ENCODE measurements at places on chromosomes 4 and X.

DNA sequence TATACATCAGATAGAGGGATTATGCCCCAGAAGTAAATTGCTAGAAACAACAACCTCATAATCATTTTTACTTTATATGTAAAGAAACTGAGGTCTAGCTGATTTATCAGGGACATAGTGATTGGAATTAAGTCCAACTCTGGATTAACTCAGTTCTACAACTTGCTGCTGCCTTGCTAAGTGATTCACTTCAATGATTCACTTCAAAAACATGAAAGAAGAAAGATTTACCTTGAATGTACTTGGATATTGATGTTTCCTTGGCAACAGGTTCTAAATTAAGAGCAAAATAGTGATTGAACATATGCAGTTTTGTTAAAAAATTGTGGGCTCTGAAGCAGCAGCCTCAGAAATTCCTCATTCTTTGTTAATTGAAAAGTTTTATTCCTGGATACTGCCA is 99.8 kb upstream of the H2AZ1 start:
- DNase-seq: no peak

DNA sequence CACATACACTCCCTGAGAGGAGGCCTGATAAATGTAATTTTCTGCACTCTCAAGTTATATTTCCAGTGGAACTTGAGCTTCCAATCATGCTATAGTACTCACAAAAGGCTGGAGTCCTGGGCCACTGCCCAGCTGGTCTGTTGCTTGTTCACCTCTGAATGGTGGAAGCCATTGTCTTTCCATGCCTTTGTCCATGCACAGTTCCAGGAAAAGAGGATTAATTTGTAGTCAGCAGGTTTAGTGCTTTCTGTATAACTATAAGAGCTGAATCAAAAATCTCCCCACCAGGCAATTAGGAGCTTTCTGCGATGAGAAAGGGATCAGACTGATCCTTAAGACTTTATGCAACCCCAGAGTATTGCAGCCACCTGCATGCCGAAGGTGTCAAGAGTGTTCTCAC is 195.4 kb upstream of the PGRMC2 start:
- DNase-seq: no peak

DNA sequence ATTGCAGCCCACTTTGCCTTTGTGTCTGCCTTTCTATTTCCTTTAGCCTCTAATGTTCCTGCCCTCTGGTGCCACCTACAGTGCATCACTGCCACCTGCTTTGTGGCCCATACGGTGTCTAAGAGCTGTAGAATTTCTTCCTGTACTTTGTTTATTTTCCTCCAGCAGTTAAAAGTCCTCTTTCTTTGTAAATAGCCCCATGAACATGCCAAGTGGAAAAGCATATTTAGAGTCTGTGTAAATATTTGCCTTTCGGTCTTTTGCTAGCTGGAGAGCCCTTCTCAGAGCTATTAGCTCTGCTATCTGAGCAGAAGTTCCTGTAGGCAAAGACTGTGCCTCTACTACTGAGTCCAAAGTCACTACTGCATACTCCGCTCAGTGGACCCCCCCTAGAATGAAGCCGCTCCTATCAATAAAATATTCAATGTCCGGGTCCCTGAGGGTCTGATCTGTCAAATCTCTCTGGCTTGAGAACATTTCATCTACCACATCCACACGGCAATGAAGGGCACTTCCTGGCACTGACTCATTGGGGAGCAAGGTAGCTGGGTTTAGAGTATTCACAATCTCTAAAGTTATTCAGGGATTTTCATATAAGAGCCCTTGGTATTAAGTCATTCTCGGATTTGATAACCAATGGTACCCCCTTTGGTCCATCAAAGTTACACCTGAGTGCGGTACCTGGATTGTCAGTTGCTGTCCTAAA is 36.3 kb downstream of the SULT1E1 start:
- DNase-seq: peak; percentile 27

DNA sequence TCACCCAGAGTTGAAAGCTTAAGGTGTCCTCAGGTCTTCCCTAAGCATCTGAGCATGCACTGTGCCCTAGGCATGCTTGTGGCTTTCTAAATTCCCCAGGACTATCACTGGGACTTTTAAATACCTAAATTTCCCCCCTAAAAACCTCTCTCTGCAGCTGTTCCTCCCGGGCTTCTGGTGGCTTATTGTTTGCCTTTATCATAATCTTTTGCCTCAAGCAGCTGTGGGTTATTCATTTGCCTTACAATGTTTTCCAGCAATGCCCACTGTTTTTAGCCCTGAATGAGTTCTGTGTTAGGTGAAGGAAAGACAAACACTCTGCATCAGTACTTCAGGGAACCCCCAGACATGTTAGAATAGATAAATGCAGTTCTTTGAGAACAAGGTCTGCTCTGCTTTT is 455.0 kb downstream of the ZIC3 start:
- DNase-seq: no peak

DNA sequence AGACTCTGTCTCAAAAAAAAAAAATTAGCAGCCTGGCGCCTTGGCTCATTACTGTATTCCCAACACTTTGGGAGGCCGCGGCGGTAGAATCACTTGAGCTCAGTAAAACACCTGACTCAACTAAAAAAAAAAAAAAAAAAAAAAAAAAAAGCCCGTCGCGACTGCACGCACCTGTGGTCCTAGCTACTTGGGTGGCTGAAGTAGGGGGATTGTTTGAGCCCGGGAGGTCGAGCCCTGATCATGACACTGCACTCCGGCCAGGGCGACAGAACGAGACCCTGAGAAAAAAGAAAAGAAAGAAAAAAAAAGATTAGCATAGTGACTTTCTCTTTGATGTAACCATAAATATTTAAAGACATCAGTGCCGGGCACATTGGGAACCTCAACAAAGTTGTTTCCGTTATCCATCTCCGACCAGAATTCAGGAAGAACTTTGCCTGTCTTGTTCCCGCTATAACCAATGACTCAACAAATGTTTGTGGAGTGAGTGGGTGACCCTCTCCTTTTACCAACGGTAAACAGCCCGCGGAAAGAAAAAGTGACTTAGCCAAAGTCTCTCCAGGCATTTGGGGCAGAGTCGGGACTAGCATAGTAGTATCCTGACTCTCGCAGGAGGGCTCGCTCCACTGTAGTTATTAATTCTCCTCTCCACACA is 553 bp upstream of the MED28 start:
- DNase-seq: peak; percentile 23

- DNase-seq: no peak
Observed at GRCh38 chr4:5955201-5955821, 62.4 kb upstream of the CRMP1 start.

DNA sequence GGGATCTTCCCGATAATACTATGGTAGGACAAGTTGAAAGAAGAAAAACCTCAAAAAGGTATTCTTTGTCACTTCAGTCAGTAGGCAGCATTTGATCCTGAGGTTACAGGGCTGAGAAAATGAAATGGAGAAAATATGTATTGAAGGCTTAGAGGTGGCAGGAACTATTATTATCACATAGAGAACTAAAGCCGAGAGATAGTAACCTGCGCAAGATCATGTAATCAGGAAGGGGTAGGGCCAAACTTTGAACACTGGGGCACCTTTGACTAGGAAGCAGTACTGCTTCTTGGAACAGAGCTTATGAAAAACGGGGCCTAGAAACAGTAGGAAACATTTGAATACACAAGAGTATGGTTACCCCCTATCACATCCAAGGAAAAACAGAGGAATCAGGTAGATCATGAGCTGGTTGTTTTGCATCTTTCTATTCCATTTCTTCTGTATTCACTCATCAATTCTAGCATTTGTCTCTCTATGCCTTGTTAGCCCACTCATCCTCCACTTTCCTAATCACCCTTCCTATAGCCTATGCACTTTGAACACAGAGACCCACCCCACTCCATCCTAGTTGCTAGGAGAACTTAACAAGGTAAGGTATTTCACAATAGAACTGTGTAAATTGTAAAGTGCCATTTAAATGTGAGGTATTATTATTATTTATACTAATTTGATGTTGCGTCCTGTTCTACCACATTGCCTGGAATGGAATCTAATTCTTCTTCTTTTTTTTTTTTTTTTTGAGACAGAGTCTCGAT is 34.6 kb upstream of the SLC9A7 start:
- DNase-seq: no peak

DNA sequence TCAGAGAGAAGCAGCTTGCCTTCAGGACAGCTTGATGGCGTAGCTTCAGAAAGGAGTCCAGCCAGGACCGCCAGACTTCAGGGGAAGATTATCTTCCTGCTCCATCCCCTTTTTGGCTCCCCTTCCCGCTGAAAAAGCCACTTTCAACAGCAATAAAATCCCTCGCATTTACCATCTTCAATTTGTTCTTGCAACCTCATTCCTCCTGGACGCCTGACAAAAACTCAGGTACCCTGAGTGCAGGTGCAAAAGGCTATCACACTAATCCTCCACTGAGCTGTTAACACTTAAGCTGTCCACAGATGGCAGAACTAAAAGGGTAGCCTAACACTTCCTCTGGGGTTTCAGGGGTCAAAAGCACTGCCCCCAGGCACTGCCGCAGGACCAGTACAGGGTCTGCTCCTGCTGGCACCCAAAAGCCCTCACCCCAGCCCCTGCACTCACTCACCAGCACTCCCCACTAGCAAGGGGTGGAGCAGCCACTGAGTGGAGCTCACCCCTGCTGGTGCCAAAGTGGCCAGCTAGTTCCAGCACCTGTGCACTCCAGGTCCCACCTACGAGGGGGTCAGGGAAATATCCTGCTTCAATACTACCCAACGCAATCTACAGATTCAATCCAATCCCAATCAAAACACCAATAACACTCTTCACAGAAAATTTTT is 145.8 kb downstream of the ADGRA3 start:
- no peak for DNase-seq

DNA sequence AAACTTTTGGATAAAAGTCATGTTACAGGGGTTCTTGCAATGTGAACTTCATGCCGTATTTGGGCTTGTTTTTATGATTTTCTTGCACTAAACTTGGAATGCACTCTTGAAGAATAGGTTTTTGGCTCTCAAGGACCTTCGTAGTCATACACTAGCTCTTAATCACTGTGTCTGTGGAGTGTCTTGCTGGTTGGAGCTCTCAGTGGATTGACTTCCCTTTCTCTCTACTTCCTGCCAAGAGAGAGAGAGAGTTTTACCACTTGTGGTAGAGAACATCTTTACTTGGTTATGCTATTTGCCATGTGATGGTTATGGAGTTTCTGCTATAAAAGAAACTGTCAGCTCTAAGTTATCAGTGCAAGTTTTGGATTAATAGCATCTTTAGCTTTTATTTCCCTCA is 112.4 kb downstream of the BMPR1B start:
- no peak for DNase-seq

DNA sequence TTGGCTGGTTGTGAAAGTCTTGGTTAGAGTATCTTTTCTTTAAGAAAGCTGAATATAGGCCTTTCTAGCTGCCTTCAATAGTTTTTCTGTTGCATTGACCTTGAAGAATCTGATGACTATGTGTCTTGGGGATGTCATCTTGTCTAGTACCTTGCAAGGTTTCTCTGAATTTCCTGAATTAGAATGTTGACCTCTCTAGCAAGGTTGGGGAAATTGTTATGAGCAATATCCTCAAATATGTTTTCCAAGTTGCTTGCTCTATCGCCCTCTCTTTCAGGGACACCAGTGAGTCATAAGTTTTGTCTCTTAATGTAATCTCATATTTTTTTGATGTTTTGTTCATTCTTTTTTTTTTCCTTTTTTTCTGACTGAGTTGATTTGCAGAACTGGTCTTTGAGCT is 194.7 kb downstream of the RAB28 start:
- DNase-seq: no peak

DNA sequence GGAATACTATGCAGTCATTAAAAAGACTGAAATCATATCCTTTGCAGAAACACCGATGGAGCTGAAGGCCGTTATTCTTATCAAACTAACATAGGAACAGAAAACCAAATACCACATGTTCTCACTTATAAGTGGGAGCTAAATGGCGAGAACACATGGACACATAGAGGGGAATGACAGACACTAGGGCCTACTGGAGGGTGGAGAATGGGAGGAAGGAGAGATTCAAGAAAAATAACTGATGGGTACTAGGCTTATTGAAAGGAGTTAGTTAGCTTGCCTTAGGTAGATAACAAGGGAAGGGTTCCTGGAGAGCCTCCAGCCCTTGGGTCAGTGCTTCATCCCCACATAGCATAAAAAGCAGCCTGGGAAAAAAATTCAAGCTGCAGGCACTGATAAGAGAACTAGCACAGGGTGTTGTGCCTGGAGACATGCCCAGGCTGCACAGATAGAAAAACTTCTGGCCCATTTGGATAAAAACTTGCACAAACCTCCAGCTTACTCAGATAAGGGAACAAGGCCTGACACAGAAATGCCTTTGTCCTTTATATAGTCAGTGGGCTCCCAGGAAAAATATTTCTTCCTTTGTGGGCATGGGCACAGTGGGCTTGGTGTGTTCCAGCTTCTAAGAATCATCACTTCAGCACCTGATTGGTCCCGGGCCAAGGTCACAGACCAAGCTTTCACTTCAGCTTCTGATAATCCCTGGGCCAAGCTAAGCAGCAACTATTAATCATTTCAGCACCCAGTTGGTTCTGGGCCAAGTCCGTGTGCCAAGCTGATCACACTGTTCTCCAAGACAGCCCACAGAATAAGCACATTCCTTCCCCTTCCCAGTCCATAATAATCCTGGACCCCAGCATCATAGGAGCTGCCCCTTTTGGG is 23.1 kb upstream of the PWWP3B start:
- DNase-seq: no peak

DNA sequence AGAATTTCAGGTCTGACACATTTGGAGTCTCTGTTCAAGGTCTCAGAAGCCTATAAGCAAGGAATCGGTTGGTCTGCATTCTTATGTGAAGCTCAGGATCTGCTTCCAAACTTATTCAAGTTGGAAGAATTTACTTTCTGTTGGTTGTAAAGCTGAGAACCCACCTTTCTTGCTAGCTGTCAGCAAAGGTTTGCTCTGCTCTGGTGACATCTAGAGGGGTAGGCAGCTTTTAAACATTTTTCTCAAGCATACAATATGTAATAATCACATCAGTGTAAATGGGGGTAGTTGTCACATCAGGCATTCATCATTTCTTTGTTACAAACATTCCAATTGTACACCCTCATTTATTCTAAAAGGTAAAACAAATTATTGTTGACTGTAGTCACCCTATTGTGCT is 935.2 kb downstream of the TRAM1L1 start:
- DNase-seq: peak; percentile 0

GRCh38 chrX:67732864-67733263 is 189.0 kb downstream of the AR start:
- no peak for DNase-seq

- no peak for DNase-seq
Observed at GRCh38 chr4:120671538-120671937, 251.0 kb downstream of the PRDM5 start.
